ENCODE measurements at places on chromosomes 3 and 15.

GRCh38 chr3:9887480-9887879 lies 2.9 kb upstream of the JAGN1 start:
- DNase-seq, result no peak

DNA sequence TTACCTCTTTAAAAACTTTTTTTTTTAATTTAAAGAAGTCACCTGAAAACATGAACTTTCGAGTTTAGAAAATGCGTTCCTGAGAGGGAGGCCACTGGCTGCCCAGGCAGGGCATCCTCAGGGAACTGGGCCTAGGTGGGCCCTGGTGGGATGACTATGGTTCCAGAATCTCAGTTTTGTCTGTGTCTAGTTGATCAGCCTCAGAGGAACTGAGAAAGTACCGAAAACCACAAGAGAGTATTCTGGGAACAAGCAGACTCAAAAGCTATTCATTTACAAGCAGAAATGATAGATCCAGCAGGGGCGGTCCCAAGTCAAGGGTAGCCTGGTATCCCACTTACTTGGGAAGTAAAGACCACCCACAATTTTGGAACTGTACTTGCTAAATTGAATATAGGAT lies 10.5 kb downstream of the WWTR1 start:
- DNase-seq, result no peak

GRCh38 chr3:134680796-134681521 lies 30.1 kb upstream of the KY start:
- no peak for DNase-seq

DNA sequence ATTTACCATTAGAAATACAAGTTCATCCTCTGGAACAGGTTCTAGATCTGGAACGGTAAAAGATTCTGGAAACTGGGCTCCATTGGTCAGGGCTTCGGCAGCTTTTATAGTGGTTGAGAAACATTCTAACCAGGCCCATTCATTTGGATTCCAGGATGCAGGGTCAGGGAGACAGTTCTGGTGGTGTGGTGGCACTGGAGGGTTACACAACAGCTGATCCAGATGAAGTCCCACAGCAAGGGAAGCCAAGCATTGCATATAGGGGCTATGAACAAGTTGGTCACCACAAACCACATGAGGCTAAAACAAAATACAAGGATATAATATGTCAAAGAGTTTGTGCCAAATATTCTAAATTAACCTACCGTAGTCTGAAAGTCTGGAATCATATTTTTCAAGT lies 43.0 kb downstream of the FBXL22 start:
- no peak for DNase-seq

DNA sequence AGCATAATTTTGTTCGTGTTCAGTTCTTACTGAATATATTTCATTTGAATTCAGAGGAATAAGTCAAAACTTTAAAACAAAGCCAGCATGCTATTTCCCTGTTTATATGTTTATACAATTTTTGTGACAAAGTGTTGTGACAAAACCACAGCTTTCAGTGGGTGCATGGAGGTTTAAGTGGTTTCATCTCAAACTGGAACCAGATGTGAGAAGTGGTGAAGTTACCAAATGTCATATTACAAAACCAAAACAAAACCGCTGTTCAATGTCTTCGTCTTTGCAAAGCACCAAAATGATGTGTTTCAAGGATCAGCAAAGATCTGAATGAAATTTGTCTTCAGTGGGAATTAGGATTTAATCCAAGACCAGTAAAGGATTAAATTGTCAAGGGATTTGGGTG lies 59.3 kb upstream of the OSTN start:
- no peak for DNase-seq

DNA sequence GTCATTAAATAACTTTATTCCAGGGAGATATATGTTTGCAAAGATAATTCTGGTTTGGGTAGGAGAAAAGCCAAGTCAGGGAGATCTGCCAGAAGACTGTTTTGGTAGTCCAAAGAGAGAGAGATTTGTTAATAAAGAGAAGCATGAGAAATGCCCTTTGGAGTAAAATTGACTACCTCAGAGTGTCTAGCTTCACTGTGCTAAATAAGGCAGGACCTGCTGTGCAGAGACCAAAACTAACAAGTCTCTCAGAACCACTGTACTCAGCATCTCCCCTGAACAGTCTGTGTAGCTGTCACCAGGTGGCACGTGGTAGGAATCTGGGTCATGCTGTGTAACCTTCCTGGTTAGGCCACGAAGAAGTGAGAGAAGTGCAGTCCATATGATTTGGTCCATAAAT lies 31.6 kb upstream of the SLC35G2 start:
- no peak for DNase-seq

GRCh38 chr15:31175484-31175883 lies 74.0 kb upstream of the TRPM1 start:
- DNase-seq, result no peak

- DNase-seq, result no peak
Measured at GRCh38 chr3:190320594-190321362, 1.5 kb downstream of the CLDN1 start.

GRCh38 chr3:46852334-46852720 lies 10.9 kb downstream of the MYL3 start:
- DNase-seq, result peak; percentile 3

- no peak for DNase-seq
Measured at GRCh38 chr15:101805605-101806345, 2.5 kb downstream of the OR4F6 start.

GRCh38 chr3:127158614-127159229 lies 34.2 kb upstream of the PRR23E start:
- no peak for DNase-seq

GRCh38 chr3:156705761-156706616 lies 31.6 kb downstream of the TIPARP start:
- no peak for DNase-seq

- DNase-seq, result no peak
Measured at GRCh38 chr3:32021155-32021554, 39.6 kb downstream of the ZNF860 start.

GRCh38 chr15:75725719-75726607 lies 13.3 kb upstream of the CSPG4 start:
- no peak for DNase-seq

DNA sequence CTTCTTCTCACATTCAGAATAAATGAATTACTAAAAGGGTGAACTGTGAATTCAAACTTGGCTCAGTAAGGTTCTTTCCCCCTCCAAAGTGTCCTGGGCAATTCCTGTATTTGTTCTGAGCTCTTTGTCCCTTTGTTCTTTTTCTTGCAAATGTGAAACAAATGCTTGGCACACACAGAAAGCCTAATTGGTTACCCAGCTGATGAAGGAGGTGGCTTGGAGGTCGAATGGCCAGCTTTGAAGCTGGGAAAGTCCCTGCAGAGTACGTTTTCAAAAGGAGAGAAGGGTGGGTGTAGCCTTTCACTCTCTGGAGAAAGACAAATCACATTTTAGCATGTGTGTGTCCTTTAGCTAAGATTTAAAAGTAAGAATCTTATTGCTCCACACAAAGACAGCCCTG lies 154.4 kb downstream of the PEX5L start:
- DNase-seq, result no peak

DNA sequence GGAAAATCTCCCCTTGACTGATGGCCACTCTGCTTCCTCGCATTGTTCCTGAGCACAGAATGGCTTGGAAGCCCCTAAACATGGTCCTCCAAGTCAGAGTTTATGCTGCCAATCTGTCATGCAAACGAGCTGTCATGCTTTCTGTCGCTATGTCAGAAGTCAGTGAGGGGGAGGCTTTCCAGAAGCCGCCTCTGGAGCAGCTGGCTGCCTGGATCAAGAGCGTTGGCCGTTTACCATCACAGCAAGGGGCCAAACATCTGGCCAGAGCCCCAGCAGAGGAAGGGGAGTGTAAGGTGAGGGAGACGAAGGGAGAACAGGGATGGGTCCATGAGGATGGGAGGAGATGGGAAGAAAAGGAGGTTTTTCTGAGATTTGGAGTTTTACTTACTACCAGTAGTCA lies 372.6 kb upstream of the NR2F2 start:
- no peak for DNase-seq

DNA sequence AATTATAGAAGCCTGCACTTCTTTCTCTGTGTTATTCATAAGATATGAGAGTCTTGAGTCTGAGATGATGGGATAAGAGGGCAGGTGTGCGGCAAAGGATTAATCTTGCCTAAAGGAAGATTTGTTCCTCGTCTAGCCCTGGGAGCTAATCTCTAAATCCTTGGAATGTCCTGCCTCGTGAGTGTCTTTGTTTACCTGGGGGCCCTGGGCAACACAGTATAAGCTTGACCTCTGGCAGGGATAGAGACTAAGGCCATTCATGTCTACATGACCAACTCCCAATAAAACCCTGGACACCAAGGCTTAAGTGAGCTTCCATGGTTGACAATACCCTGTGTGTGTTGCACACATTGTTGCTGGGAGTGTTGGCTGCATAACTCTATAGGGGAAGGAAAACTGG lies 3.2 kb upstream of the AGBL1 start:
- no peak for DNase-seq

- no peak for DNase-seq
Measured at GRCh38 chr15:68844856-68845550, 24.3 kb upstream of the ANP32A start.

DNA sequence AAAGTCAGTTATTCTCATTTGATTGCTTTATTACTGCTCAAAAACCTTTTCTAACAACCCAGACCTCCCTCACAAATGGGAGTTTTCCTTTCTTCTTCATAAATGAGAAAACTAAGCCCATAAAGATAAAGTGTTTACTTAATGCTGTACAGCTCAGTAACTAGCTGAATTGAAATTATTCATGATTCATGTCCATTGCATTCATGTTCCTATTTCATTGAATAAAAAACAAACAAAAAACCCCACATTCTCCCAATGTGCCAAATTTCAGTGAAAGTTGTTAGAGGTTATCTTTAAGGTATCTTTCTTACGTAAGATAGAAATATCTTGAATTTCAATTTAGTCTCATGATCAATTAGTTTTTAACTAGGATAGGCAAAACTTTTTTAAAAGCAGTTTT lies 2.8 kb downstream of the PLSCR2 start:
- no peak for DNase-seq

All from omental fat pad (tissue), 4 donors.